ENCODE measurements at places on chromosomes 12 and 14. TPM values are rescaled to one million over a fixed set of nuclear protein-coding genes. Genes with fewer than 3 reads are reported as not detected.

DNA sequence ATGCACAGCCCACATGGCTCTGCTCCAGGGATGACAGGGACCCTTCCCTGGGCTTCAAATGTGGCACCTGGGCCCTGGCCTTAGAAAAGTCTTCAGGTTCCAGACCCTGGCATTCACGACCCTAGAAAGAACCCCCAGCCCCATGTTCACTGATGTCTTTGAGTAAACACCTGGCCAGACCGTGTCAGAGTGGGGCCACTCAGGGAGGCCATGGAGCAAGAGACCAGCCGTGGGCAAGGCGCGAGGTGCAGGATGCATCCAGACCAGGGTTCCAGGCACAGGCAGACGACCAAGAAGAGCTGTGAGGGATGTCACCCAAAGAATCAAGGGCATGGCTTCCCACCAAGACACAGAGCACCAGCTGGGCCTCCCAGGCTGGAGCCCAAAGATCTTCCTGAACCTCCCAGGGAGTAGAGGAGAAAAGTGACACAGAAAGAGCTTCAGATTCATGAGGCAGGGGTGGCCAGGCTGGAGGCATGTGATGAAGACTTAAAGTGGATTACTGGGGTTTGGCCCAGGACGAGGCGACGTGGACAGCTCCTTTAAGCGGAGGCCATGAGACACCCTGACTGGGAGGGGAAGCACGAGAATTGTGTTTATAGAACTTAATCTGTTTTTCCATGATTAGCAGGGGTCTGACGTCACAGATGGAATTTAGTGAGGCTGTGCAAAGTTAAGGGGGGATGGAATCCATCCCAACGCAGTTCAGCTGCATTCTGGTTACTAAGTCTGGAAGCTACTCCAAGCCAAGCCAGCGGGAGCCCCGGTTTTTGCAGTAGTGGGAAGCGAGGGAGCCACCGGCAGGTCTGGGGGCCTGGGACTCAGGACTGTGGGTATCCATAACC, 61.6 kb downstream of the ARL6IP4 start:
- H3K27ac ChIP-seq = no peak overlapping the region
- no peaks in the 10 kb centered on the region for H3K36me3 ChIP-seq
- peaks cover 30% of the 10 kb centered on the region for H3K4me1 ChIP-seq

The MRPL42 gene
- 93.8 TPM for total RNA-seq

GRCh38 chr14:102979406-102979805, 56.9 kb downstream of the AMN start:
- H3K4me3 ChIP-seq = no peak overlapping the region
- H3K4me1 ChIP-seq = no peaks in the 10 kb centered on the region
- no peaks in the 10 kb centered on the region for H3K27me3 ChIP-seq
- DNase-seq = no peak
- H3K36me3 ChIP-seq = no peaks in the 10 kb centered on the region
- no peak overlapping the region for H3K27ac ChIP-seq

- peaks cover 54% of the 10 kb centered on the region for H3K36me3 ChIP-seq
- H3K27me3 ChIP-seq = no peaks in the 10 kb centered on the region
- H3K4me3 ChIP-seq = no peak overlapping the region
Observed at GRCh38 chr12:76057326-76057725, 25.8 kb upstream of the PHLDA1 start.
